ENCODE measurements at places on chromosomes 3 and 15. TPM values are rescaled to one million over a fixed set of nuclear protein-coding genes. Genes with fewer than 3 reads are reported as not detected.

The ZNF660 gene
- total RNA-seq = 2.1 TPM

The ALDH1L1 gene
- not detected for total RNA-seq

The RTP4 gene
- total RNA-seq = 3.0 TPM

The IMP3 gene
- total RNA-seq = 62.3 TPM

The BFSP2 gene
- total RNA-seq = not detected

The EIF5A2 gene
- total RNA-seq = 8.4 TPM

The TMEM266 gene
- total RNA-seq = 0.17 TPM

The SAMMSON gene
- not detected for total RNA-seq

The CAMKV gene
- not detected for total RNA-seq

The MRPS11 gene
- total RNA-seq = 38.1 TPM

The SOX14 gene
- total RNA-seq = not detected

The USP50 gene
- total RNA-seq = 0.34 TPM

The PLA2G4E gene
- not detected for total RNA-seq

Data from bronchial smooth muscle cell (primary cell).